ENCODE measurements at places on chromosomes 2 and 18.

DNA sequence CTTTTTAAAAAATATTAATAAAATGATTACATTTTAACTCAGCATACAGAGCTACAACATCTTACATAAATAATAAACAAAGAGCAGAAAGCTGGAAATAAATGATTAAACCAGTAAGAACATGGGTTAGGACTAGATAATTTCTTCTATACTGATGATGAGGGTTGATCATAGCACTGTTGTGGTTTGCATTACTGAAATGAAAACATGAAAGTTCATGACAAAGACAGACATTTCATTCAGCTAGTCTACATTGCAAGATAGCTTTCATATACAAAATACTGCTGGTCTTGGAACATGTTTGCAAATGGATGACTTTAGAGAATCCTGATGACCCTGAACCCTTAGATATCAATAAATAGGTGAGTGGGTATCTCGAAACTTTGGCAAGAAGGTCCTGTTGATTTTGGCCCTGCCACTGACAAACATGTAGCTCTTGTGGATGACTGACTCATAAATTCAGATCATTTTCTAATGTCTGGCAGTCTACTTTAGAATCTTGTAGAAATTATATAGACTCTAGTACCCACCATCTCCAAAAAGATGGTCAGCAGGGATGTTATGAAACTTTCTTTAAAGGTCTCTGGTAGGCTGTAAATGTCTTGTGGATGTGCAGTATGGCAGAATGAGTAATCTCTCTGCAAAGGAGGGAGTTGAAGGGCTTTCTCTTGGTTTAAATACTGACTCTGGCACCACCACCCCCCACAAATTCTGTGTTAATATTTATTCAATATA lies 15.5 kb upstream of the CDC42EP3 start:
- DNase-seq: no peak

DNA sequence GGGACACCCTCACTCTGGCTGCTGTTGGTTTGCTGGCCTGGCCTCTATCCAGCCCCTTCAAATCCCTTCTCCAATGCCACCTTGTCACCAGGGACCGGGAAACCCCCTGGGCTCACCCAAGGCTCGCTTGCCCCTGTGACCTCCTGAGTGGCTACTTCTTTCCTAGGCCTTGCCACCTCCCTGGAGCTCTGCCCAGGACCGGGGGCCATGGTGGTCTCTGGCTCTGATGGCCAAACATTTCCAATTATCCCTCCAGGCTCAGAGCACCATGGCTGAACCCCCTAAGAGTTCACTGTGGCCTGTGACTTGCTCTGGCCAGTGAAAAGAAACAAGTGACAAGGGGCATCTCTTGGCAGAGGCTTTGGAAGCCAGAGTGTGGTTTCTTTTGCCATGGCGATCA lies 237.6 kb downstream of the TFCP2L1 start:
- no peak for DNase-seq

DNA sequence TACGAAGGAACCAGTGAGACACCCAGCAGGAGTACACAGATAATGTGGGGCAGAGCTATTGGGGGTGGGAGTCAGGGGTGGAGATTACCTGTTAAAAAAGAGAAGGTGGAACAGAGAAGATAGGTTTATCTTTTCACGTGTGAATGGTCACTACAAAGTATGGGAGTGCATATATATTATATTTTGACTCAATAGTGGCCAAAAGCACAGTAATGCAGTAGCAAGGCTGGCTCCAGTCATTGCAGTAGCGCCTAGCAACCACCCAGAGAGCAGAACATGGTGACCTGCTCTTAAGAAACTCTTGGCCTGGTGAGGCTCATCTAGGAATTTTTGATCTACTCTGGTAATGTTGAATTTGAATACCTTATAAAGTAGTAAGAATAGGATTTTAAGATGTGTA lies 1.0 kb downstream of the IMPACT start:
- no peak for DNase-seq

DNA sequence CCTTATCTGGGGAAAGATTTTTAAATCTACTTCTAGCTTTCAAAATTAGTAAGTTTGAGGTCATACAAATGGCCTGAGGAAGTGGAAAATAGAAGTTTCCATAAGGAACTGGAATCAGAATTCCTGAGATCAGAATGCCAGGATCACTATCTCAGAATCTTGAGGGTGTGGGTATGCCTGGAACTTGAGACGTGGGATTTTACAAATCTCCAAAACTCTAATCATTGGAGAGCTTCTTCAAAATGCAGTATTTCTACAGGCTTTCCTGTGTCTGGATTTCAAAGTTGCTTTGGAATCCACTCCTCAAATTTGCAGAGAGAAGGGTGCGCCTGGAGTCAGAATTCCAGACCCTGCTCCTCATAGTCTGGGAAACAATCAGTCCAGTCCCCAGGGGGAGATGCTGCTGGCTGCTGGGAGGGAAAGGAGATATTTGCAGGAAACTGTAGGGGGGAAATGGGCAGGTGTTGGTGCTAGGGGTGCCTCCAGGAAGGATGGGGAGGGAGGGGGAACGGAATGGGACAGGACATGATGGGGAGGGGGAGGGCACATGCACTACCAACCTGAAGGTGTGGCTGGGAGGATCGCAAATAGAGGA lies 31.0 kb upstream of the CATIP start:
- DNase-seq: no peak

DNA sequence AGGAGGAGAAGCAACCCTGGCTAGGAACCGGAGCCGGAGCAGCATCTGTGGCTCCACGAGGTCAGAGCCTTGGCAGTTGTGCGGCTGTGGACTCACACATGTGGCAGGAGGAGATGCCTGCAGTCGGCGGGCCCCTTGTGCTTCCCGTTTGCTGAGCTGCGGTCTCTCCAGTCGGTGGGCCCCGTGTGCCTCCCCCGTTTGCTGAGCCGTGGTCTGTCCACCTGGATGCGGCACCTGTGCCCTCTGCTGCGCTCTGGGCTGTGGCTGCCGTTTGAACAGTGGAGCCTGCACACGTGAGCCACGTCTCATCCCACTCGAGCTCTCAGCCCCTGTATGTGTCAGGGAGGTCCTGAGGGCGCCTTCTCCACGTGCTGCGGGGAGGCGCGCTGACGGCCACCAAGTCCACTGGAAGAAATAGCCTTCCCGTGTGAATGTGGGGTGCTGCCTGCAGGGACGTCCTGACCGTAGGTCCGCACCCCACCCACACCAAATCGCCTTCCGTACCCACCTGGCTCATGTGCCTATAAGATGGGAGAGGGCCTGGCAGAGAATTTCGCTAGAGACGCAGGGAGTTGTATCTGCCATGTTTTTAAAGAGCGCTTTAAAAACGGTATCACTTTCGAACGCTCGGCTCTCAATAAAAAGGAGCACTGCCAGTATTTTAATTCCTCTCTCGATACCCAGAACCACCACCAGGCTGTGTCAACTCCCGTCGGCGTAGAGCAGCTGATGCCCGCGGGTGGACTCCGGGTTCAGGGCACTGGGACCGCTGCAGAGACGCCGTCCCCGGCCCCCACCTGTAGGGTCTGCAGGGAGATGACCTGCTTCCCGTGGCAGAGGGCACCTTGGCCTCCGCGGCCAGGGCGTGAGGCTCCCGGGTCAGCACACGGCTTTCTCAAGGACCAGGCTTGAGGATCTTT lies 117.0 kb downstream of the NFATC1 start:
- DNase-seq: no peak

All from GM12864 (cell line).